Naive thymus-derived CD4-positive, alpha-beta T cell (primary cell): ENCODE measurements at places on chromosomes 1 and 21. TPM values are rescaled to one million over a fixed set of nuclear protein-coding genes. Genes with fewer than 3 reads are reported as not detected.

The SHISAL2A gene
- 6.8 TPM for polyA plus RNA-seq

The CAMSAP2 gene
- 3.4 TPM for polyA plus RNA-seq

The OR2T12 gene
- not detected for polyA plus RNA-seq

The ADAMTS4 gene
- 0.38 TPM for polyA plus RNA-seq

The C2CD4D gene
- polyA plus RNA-seq, result not detected

The UMODL1 gene
- polyA plus RNA-seq, result 0.14 TPM

The DAB1 gene
- polyA plus RNA-seq, result not detected

The TTC22 gene
- 2.0 TPM for polyA plus RNA-seq

The LCE2A gene
- polyA plus RNA-seq, result not detected

The TSPAN2 gene
- 4.9 TPM for polyA plus RNA-seq

The NOS1AP gene
- not detected for polyA plus RNA-seq

The PGLYRP3 gene
- not detected for polyA plus RNA-seq

The LUZP1 gene
- 12.6 TPM for polyA plus RNA-seq

The AKR7A3 gene
- polyA plus RNA-seq, result not detected

The AQP10 gene
- not detected for polyA plus RNA-seq

The HCN3 gene
- 0.07 TPM for polyA plus RNA-seq

The TSTD1 gene
- polyA plus RNA-seq, result 349 TPM

The CTTNBP2NL gene
- not detected for polyA plus RNA-seq

The ZNF648 gene
- 0.13 TPM for polyA plus RNA-seq

The AHDC1 gene
- polyA plus RNA-seq, result 2.0 TPM

The BATF3 gene
- polyA plus RNA-seq, result 0.69 TPM

The DNAJC11 gene
- polyA plus RNA-seq, result 22.3 TPM

The DSCAM gene
- polyA plus RNA-seq, result not detected

The HSD3B1 gene
- not detected for polyA plus RNA-seq

The OVAAL gene
- polyA plus RNA-seq, result not detected

The RPTN gene
- polyA plus RNA-seq, result not detected

The CFAP45 gene
- 0.57 TPM for polyA plus RNA-seq

The KLHL20 gene
- polyA plus RNA-seq, result 25.5 TPM

The SYPL2 gene
- not detected for polyA plus RNA-seq

The CLEC20A gene
- not detected for polyA plus RNA-seq

The CCDC185 gene
- not detected for polyA plus RNA-seq

The TLCD4 gene
- polyA plus RNA-seq, result not detected

The MYBPH gene
- polyA plus RNA-seq, result not detected

The ADAM30 gene
- not detected for polyA plus RNA-seq

The PSRC1 gene
- polyA plus RNA-seq, result not detected

The RGS13 gene
- not detected for polyA plus RNA-seq

The RYR2 gene
- polyA plus RNA-seq, result not detected

The HSPB7 gene
- polyA plus RNA-seq, result not detected

The PDC gene
- polyA plus RNA-seq, result not detected
